Hippocampal formation (tissue), 2 donors: ENCODE measurements at places on chromosomes 2 and 18.

- no peak for DNase-seq
Measured at GRCh38 chr2:10239561-10239967, 63.1 kb upstream of the HPCAL1 start.

- DNase-seq = no peak
Measured at GRCh38 chr2:225002656-225003045, 39.6 kb downstream of the DOCK10 start.

GRCh38 chr2:75099521-75099922 lies 99.8 kb downstream of the TACR1 start:
- DNase-seq = no peak

GRCh38 chr2:60414495-60415138 lies 138.8 kb downstream of the BCL11A start:
- no peak for DNase-seq

DNA sequence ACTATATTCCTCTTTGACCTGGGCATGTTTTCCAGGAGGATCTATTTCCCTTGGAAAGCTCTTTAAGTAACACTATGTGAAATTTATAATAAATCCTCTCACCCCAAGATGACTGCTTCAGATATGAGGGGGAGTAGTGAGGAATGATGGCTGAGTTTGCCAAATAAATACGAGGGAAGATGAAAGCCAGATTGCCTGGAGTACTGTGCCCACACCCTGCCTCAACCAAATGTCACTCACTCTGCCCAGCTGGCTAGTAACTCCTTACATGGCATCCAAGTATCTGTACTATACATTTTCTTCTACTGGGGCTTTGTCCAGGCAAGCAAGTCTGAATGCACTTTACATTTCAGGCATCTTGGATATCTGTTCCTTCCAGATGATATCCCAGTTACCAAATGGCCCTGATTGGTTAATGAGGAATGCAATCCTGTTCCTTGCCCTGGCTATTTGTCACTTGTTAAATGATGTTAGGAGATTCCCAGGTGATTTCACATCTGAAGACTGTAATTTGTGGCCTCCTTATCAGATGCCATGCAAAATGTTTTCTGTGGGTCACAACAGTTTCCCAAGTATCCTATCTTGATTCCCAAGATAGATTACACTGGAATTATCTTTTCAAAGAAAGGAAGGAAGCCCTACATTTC lies 191.8 kb downstream of the IKZF2 start:
- no peak for DNase-seq

- no peak for DNase-seq
Measured at GRCh38 chr2:105592288-105592687, 152.4 kb upstream of the NCK2 start.

DNA sequence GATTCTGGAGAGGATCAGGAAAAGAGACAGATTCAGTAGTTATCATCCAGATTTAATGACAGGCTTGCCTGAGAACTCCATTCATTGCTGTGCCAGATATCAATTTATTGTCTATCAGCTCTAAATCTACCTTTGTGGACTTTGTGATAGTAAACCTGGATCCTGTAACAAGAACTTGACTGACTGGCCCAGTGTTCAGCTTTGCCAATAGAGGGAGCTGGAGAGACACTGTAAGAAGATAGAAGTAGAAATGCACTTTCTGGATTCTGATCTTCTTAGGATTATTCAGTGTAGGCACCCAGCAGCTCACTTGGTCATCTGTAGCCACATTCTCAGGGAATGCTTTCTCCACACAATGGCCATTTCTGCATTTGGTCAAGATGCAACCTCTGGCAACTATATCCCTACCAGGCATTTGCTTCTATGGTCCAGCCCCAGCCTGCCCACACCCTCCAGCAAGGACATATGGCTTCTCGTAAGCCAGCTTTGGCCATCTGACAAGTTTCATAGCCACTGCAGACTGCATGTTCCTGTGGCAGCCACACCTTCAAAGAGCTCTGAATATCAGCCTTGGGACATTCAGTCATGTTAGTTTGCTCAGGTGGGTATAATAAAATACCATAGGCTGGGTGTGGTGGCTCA lies 6.1 kb upstream of the SERPINB8 start:
- DNase-seq = no peak

- DNase-seq = no peak
Measured at GRCh38 chr2:14516844-14517243, 115.7 kb upstream of the LRATD1 start.

DNA sequence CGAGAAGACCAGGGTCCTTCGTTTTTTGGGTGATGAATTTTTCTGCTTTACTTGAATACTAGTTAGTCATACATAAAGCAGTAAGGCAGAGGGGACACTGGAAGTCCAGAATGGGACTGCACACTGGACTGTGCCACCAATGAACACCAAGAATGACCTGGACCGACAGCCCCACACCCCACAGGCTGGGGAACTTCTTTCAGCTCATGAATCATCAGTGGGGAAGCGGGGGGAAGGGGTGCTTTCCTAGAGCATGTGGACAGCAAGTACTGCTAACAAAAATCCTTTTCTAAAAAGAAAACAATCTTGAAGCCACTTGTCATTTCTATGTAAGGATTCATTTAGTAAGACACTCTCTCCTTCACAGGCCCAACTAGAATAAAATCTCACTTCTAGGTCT lies 86.0 kb downstream of the DTNB start:
- no peak for DNase-seq

- DNase-seq = no peak
Measured at GRCh38 chr2:6314218-6314960, 551.3 kb downstream of the CMPK2 start.

- DNase-seq = no peak
Measured at GRCh38 chr18:37453752-37454151, 111.8 kb downstream of the CELF4 start.

GRCh38 chr2:56918790-56919189 lies 735.0 kb downstream of the CCDC85A start:
- no peak for DNase-seq

DNA sequence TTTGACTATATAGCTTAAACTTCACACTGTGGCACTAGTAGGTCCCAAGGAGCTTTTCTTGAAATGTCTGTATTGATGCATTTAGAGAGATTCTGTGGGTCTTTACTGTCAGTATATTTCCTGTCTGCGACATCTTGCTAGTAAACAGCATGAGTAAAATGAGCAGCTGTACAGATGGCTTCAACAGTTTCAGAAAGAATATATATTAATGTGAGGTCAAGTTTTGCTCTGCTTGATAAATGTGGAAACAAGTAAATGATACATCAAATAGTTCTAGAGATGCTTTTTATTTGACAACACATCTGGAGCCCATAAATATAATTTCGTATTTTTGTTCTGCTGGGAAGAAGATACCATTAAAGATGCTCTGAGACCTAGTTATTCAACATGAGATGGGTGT lies 310.9 kb upstream of the COL3A1 start:
- no peak for DNase-seq

DNA sequence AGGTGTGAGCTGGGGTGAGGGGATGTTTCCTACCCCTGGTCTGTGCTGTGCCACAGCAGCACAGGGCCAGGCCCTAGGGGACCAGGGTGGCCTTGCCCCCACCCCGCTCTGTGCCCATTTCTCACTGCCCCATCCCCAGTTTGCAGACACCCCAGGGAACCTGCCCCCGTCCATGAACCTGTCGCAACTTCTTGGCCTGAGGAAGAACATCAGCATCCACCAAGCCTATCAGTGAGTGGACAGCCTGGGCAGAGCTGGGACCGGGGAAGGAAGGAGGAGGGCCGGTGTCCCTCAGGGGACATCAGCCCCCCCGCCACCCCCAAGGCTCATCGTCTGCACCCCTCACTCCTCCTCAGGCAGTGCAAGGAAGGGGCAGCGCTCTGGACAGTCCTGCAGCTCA lies 7.5 kb downstream of the PROM2 start:
- no peak for DNase-seq

DNA sequence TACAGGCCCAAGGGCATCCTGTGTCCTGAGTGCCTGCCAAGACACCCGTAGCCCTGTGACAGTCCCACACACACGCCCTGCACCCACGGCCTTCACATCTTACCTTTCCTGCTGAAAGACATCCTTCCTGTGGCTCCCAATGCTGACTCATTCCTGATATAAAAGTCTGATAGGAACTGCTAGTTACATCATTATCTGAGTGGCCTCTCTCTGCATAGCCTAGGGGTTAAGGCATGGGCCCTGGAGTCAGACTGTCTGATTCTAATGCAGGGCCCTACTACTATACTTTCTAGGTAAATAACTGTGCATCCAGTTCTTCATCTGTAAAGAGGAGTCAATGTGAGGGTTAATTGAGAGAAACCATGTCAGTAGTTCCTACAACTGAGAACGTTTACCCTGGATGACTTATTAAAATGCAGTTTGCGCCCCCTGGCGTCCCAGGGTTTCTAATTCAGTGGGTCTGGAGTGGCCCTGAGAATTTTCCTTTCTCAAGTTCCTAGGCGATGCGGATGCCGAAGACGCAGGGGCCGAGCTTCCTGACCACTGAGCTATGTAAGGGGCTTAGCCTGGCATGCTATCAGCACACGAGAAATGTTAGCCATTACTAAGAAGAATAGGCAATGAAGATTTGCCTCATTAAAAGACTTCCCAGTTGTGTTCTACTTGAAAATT lies 6.0 kb upstream of the GPR45 start:
- peak; percentile 34 for DNase-seq

- no peak for DNase-seq
Measured at GRCh38 chr2:141856215-141856919, 274.4 kb downstream of the LRP1B start.

DNA sequence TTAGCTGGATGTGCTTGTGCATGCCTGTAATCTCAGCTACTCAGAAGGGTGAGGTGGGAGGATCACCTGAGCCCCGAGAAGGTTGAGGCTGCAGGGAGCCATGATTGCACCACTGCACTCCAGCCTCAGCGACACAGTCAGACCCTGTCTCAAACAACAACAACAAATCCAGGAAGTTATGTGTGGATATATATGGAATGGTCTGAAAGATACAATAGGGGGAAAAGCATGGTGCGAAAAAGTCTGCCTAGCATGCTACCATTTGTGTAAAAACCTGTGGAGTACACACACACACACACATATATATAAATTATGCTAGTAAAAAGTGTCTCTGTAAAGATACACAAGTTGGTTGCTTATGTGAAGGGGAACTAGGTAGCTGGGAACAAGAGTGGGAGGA lies 6.9 kb upstream of the HOXD1 start:
- no peak for DNase-seq

- peak; percentile 84 for DNase-seq
Measured at GRCh38 chr18:24200494-24201290, 61.8 kb downstream of the CABYR start.

GRCh38 chr2:162243294-162243693 lies at the start of gene FAP:
Gene FAP, minus strand, starts transcription at chr2:162243445. Its CDS starts 118 bp downstream, at chr2:162243327.
- no peak for DNase-seq

- peak; percentile 21 for DNase-seq
Measured at GRCh38 chr2:98086491-98087446, at the start of gene VWA3B. Gene VWA3B, plus strand, starts transcription at chr2:98087167. Its CDS starts 5,926 bp downstream, at chr2:98093093.

DNA sequence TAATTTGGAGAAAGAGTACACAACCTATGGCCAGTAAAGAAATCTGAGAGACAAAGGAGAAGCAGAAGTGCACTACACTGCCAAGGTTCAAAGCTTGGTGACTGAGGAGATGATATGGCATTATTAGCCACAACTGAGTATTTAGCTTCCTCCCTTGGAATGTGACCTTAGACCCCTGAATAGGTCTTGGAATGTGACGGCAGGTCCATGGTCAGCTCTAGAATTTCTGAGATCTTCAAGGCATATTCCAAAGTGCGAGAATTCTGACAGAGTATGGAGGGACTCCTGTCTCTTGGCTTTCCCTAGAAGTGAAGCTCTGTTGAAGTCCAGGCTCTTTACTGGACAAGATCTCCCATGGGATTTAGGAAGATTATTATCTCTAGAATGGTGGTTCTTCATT lies 130.0 kb upstream of the FN1 start:
- DNase-seq = no peak

- no peak for DNase-seq
Measured at GRCh38 chr2:82730811-82731210, 1728.3 kb downstream of the SUCLG1 start.

DNA sequence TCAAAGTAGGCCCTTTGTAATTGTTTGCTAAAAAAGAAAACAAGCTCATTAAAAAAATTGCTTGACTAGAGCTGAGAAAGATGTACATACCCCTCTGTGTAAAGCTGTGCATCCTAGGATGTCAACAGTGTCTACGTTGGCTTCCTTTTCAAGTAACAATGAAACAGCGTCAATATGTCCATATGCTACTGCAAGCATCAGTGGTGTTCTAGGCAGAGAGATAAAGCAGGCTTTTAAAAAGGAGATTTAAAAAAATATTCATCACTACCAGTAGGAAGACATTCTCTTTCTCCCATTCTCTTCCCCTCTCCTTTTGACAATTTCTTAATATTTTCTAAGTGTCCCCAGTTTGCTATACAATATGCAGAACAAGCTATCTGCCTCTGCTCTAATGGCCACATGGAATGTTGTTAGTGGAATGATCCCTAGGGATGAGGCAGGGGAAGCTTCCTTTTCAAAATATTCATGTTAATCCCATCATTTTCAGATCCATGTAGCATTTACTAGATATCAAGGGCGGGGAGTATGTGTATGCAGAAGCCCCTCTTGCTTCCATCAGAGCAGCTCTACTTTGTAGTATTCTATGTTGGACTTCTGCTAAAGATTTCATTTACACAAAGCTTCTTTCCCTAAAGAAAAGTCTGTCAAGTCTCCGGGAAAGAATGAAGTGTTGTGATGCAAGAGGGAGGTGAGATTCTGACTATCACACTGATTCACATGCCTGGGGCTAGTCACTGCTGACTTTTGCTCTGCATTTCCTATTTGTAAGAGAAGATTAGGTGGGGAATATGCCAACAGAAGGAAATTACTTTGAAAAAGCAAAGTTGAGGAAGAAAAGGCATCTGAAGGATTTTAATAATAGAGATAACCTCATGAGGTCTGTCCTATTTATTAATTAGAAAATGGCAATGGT lies 81.5 kb upstream of the PGAP1 start:
- no peak for DNase-seq

DNA sequence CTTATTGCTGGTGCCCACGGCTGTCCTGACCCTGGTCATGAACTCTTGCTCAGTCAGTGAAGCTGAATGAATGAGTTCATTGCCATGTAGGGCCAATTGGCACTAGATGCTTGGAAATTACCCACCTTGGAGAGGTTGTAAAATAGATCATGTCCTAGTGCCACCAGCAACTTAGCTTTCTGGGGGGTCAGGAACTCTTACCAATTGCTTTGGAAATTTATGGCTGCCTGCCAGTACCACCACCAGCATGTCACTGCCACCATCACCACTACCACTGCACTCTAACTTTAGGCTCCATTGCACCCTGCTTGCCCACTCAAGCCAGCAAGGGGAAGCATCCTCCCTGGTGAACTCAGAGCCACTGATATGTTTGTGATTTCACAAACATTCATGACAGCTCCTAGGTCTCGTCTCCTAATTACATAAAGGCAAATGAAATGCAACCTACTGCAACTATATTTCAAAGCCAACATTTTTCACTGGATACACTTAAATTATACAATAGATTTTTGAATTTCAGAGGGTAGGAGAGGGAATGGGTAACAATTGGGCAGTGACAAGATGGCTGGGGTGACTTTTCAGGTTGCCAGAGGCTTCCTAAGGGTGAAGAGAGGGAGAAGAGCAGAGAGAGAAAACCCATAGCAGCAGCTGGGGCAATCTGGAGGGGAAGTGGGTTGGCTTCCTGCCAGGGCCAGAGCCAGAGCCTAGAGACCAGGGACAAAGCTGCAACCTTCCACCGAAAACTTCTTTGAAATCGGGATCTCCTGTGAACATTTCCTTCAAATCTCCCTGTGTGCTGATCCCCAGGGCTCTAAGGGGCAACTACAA lies 3.5 kb upstream of the EMILIN1 start:
- no peak for DNase-seq

GRCh38 chr2:60560734-60561644 lies 7.5 kb upstream of the BCL11A start:
- no peak for DNase-seq
